Airway epithelial cell (primary cell): ENCODE measurements at places on chromosomes 5 and 9. TPM values are rescaled to one million over a fixed set of nuclear protein-coding genes. Genes with fewer than 3 reads are reported as not detected.

SIT1 gene
- total RNA-seq, result not detected in 2 replicates

PCDHGA5 gene
- 0.05 and 0.07 TPM in 2 replicates for total RNA-seq

RANBP17 gene
- total RNA-seq, result 3.4 and 3.5 TPM in 2 replicates

ABHD17B gene
- 14.0 and 19.4 TPM in 2 replicates for total RNA-seq
